Pericardium fibroblast (primary cell): ENCODE measurements at places on chromosomes 5 and 9. TPM values are rescaled to one million over a fixed set of nuclear protein-coding genes. Genes with fewer than 3 reads are reported as not detected.

HRCT1 gene
- 1.4 and 3.3 TPM in 2 replicates for total RNA-seq

CNOT8 gene
- total RNA-seq: 54.9 and 59.7 TPM in 2 replicates

TICAM2 gene
- total RNA-seq: 1.1 and 1.6 TPM in 2 replicates

ADAMTS16 gene
- not detected in 2 replicates for total RNA-seq

TAF9 gene
- 62.9 and 66.4 TPM in 2 replicates for total RNA-seq

EIF4E1B gene
- total RNA-seq: not detected in 2 replicates

RALGPS1 gene
- total RNA-seq: 0.70 and 3.7 TPM in 2 replicates

LTC4S gene
- 34.0 and 76.1 TPM in 2 replicates for total RNA-seq

GARNL3 gene
- total RNA-seq: 0.58 and 1.4 TPM in 2 replicates

FRRS1L gene
- total RNA-seq: 0.35 and 1.2 TPM in 2 replicates

MAMDC2 gene
- total RNA-seq: 6.1 and 7.7 TPM in 2 replicates

GLRA1 gene
- total RNA-seq: not detected in 2 replicates

CDH10 gene
- not detected in 2 replicates for total RNA-seq

FOXD4L4 gene
- not detected in 2 replicates for total RNA-seq

CMYA5 gene
- total RNA-seq: 0.23 and 0.94 TPM in 2 replicates

MELK gene
- 3.5 and 6.1 TPM in 2 replicates for total RNA-seq

GLE1 gene
- 18.6 and 22.9 TPM in 2 replicates for total RNA-seq

CCL19 gene
- total RNA-seq: not detected in 2 replicates
